ENCODE measurements at places on chromosomes 4 and X.

DNA sequence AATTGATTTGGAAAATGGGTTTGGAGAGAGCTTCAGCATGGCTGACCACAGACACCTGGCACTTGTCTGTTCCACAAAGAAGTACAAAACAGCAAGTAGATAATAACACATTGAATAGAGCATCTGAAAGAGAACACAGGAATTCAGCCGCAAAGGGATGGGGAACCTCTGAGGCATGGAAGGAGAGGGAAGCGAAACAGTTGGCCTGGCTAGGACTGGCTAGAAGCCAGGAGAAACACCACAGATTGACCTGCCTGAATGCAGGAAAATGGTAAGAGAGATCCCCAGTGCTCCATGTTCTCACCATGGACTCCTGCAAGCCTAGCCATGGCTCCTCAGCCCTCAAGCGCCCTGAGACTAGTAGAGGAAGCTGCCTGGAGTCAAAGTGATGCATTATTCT lies 169.7 kb upstream of the SH3RF1 start:
- DNase-seq, result no peak

- peak; percentile 23 for DNase-seq
Measured at GRCh38 chr4:168511780-168512489, 15.1 kb downstream of the PALLD start.

- no peak for DNase-seq
Measured at GRCh38 chrX:36583674-36584073, 424.5 kb upstream of the FAM47C start.

DNA sequence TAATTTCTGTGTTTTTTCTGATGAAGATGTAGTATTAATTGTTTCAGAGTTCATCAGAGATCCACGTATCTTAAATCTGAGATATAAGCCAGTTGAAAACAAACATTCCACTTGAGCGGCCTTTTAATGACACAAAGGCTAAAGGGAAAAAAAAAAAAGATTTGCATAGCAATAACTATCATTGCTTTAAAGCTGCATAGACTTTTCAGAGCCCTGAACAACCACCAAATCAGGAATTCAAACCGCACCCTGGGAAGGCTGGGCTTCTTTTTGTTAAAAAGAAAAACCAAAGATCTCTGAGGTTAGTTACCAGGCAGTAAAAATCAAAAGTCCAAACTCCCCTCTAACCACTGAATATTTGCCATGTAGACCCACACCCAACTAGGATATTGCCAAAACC lies 206.0 kb downstream of the HHIP start:
- no peak for DNase-seq

GRCh38 chr4:124061413-124061812 lies 651.1 kb downstream of the ANKRD50 start:
- no peak for DNase-seq

DNA sequence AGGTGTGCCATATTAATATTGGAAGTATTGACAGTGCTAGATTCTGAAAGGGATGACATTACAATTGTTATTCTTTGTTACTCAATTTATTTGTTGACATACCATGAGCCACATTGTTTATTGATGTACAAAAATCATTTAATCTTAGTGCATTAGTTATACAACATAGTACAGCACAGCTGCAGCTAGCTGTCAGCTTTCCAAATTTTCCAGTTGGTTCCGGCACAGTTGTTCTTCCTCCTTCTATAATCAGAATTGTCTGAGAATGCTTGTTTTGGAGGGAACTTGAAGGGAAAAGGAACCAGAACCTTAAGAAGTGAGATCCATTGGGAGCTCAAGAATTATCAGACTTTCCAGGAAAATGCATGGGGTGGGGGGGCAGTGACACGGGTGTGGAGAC lies 281.4 kb downstream of the ZIC3 start:
- DNase-seq, result no peak
